ENCODE measurements at places on chromosomes 4 and X. TPM values are rescaled to one million over a fixed set of nuclear protein-coding genes. Genes with fewer than 3 reads are reported as not detected.

- DNase-seq: no peak
Observed at GRCh38 chr4:89420507-89420906, 112.9 kb upstream of the GPRIN3 start.

- no peak for DNase-seq
Observed at GRCh38 chr4:171650543-171650942, 162.7 kb upstream of the GALNTL6 start.

- DNase-seq: no peak
Observed at GRCh38 chrX:68947882-68948605, 119.2 kb downstream of the EFNB1 start.

DNA sequence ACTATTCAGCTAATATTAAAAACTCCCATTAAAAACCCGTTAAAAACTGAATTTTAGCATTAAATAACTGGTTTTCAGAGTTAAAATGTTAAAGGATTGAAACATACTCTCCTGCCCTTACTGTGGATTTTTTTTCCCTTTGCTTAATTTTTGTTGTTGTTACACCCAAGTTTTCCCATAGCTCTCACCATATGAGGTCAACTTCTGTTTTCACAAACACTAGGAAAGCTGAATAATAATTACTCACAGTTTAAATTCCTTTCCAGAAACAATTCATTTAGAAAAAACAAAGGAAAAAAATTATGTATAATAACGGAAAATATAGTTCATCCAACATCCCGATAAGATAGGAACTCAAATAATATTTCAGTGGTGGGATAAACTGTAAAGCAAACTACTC, 129.0 kb downstream of the PPP3CA start:
- no peak for DNase-seq

DNA sequence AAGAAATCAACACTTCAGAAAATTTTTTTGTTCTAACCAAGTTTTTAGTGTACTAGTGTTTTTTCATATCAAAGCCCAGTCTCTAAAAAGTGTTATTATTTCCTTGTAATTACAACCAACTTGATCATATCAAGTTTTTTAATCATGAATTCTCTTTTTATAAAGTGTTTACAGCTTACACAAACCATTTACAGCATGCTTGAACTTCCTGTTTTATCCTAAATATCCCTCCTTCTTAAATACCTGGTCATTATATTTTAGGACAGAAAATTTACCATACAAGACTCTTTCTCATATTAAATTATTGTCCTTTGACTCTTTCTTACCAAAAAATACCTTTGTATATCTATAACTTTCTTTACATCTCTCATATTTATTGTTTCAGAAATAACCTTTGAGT, 89.4 kb upstream of the NPY2R start:
- DNase-seq: no peak

- DNase-seq: no peak
Observed at GRCh38 chrX:65035446-65035770, 59.2 kb upstream of the ZC4H2 start.

- no peak for DNase-seq
Observed at GRCh38 chr4:83932750-83933391, 397.0 kb downstream of the GPAT3 start.

GRCh38 chr4:123555233-123555806, 158.7 kb downstream of the SPRY1 start:
- no peak for DNase-seq

DNA sequence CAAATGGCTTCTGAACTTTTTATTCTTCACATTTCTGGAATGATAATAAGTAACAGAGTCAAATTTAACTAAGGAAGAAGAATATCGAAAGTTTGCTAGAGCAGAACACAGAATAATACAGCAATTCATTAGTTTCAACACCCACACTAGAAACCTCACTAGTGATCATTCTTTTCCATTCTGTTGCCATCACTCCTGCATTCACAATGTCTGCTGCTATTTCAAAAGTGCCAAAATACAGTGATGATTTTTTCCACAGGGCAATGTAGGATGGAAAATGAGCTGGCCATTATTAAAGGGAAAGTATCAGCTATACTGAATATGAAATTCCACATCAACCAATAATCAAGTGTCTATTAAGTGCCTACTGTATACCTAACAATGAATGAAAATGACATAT, 186.7 kb downstream of the USP46 start:
- no peak for DNase-seq

DNA sequence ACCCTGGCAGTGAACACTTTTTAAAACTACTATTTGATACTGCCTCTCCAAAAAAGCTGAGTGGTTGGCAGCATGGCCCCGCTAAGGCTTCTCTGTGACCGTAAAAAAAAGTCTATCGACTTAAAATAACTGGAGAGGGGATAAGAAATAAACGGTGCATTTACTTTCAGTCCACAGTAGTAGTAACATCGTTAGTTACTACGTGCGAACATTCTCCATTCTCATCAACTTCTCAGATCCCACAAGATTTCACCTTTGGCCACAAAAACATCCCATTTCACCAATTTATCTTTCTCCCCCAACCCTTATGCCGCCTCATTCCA, 524 bp upstream of the EXOSC9 start:
- DNase-seq: no peak

GRCh38 chr4:168920441-168921065, 89.5 kb downstream of the CBR4 start:
- DNase-seq: no peak

Gene ZDHHC9
- total RNA-seq: 10.9 TPM

Gene RTL9
- not detected for total RNA-seq

Gene IL2
- 40.7 TPM for total RNA-seq

Gene SLC49A3
- total RNA-seq: 0.43 TPM

Gene DUX4
- not detected for total RNA-seq

Gene SSX4
- total RNA-seq: not detected

Gene COX7B
- 345 TPM for total RNA-seq

Gene MTTP
- total RNA-seq: 0.47 TPM
